ENCODE measurements at places on chromosomes 4 and X.

- no peak for DNase-seq
These were observed 31.5 kb downstream of the WWC2 start for GRCh38 chr4:183130328-183131155.

GRCh38 chr4:169063441-169063840 lies 53.4 kb upstream of the CBR4 start:
- no peak for DNase-seq

- no peak for DNase-seq
These were observed 53.8 kb downstream of the RNF150 start for GRCh38 chr4:141079393-141079930.

DNA sequence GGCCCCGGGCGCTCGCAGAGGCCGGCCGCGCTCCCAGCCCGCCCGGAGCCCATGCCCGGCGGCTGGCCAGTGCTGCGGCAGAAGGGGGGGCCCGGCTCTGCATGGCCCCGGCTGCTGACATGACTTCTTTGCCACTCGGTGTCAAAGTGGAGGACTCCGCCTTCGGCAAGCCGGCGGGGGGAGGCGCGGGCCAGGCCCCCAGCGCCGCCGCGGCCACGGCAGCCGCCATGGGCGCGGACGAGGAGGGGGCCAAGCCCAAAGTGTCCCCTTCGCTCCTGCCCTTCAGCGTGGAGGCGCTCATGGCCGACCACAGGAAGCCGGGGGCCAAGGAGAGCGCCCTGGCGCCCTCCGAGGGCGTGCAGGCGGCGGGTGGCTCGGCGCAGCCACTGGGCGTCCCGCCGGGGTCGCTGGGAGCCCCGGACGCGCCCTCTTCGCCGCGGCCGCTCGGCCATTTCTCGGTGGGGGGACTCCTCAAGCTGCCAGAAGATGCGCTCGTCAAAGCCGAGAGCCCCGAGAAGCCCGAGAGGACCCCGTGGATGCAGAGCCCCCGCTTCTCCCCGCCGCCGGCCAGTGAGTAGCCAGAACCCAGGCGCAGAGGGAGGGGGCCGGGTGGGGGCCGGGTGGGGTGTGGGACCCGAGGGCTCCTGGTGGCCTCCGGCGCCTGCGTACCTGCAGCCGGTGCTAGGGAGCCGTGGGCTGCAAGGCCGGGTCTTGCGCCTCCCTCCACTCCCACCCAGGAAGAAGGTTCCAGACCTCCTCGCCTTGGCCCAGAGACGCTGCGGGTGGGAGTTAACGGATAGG lies 534 bp downstream of the MSX1 start:
- DNase-seq: no peak

GRCh38 chrX:111039606-111040005 lies 56.4 kb upstream of the PAK3 start:
- DNase-seq: no peak

DNA sequence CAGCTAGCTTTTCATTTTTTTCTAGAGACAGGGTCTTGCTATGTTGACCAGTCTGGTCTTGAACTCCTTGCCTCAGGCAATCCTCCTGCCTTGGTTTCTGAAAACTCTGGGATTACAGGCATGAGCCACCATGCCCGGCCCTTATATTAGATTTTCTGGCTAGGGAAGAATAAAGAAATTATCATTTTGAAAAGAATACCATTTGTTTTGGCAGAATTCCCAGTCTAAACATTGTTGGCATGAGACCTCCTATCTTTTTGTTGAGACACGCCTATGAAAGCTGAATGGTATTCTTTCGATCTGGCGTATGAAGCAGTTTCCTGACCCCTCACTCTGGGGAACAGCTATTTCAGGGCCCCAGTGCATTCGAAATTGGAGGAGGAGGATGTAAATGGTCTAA lies 107.0 kb downstream of the REPS2 start:
- no peak for DNase-seq

DNA sequence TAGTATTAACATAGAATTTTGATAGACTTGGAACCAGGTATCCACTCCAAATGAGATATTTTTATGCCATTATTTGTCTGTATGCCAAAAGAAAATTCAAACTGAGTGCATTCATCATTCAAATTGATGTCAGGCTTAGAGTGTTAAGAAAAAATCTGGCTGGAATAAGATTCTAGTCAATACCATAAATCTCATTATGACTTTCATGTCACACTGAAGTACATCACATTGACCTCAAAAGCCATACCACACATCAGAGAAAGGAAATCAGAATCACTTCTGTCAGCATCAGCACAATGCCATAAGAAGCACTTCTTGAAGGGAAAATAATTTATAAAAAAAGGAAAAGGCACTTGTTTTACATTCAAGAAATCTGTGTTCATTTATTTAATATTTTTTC lies 119.0 kb upstream of the BMP3 start:
- no peak for DNase-seq
